NCI-H1694 treated with DMSO at 0.1 percent for 48 hours (cell line): ENCODE measurements at places on chromosomes 5 and 9.

GRCh38 chr9:36928670-36929349 is 105.3 kb downstream of the PAX5 start:
- no peak for DNase-seq

DNA sequence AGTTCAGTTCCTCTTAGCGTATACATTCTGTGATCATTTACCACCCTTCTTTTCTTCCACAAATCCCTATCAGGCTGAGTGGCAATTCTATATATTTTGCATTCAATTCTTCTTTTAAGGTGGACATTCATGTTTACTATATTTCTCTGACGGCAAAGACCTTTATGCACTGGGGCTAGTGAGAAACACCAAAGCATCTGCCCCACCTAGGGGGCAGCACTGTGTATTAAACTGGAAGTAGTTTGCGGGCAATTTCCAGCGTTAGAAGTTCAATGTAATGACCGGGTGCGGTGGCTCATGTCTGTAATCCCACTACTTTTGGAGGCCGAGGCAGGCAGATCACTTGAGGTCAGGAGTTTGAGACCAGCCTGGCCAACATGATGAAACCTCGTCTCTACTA is 27.9 kb upstream of the FBXL7 start:
- no peak for DNase-seq

DNA sequence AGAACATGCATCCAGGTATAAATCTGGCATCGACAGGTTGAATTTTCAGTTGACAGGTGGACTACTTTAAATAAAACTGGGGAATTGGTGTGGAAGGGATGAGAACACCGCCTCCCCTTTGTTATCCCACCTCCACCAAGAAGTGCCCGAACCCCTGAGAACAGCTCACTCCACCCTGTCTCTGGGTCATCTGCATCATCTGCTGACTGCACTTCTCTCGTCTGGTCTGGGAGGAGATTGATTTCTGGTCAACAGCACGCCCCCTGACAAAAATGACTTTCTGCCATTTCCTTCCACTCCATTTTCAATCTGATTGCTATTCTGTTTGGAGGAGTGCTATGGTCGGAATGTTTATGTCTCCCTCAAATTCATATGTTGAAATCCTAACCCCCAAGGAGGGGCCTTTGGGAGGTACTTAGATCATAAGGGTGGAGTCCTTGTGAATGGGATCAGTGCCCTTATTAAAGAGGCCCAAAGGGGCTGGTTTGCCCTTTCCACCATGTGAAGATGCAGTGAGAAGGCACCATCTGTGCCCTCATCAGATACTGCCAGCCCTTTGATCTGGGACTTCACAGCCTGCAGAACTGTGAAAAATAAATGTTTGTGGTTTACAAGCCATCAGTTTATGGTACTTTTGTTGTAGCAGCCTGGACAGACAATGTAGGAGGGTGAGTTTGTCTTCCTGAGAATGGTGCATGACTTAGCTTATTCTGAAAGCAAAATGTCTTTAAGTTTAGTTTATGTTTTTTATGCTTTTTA is 145.7 kb downstream of the EGFLAM start:
- DNase-seq: no peak

- no peak for DNase-seq
These were observed 3.0 kb downstream of the RAD23B start for GRCh38 chr9:107286057-107286456.

DNA sequence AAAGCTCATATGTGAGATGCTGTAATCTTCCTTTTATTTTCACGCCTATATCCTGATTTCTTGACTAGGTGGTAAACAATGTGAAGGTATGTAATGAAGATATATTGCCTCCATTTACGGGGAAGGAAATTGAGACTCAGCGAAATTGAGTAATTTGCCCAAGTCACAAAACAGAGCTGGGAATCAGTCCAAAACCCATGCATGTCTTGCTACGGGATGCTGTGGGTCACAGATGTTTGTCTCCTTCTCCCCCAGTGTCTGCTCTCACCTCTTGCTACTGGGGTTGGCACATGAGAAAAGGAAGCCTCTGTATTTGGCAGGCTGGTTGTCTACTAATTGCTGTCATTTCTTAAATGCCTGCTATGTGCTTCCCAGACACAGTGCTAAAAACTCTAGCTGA is 53.7 kb upstream of the TEX48 start:
- DNase-seq: no peak

DNA sequence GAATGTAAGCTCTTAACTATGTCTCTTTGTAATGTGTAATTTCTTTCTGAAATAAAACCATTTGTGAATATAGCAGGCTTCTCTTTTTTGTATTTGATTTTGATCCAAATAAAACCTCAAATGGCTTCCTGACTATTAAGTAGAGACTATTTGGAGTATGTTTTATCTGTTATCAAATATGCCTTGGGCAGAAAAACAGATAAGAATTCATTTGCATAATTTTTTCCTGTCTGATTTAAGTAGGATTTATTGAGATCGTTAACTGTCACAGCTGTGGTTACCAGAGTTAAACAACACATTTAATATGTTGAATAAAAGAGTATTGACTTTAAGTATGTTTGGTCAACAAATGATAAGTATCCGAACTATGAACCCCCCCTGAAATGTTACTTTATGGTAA is 104.9 kb downstream of the MELK start:
- no peak for DNase-seq

GRCh38 chr9:8670751-8671150 is 871.2 kb upstream of the DMAC1 start:
- no peak for DNase-seq

GRCh38 chr5:55276771-55277170 is 30.7 kb downstream of the DHX29 start:
- no peak for DNase-seq

DNA sequence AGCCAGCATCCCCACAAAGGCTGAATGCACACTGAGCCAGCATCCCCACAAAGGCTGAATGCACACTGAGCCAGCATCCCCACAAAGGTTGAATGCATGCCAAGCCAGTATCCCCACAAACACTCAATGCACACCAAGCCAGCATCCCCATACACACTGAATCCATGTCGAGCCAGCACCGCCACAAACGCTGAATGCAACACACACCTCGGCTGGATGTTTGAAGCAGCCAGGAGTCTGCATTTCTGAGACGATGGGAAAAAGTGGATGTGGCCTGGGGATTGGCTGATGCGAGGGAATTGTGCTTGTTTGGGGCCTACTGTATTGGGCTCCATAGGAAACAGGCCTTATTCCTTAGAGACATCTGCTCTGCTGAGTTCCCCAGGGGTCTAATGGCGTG is 30.9 kb upstream of the CEP72 start:
- DNase-seq: no peak

DNA sequence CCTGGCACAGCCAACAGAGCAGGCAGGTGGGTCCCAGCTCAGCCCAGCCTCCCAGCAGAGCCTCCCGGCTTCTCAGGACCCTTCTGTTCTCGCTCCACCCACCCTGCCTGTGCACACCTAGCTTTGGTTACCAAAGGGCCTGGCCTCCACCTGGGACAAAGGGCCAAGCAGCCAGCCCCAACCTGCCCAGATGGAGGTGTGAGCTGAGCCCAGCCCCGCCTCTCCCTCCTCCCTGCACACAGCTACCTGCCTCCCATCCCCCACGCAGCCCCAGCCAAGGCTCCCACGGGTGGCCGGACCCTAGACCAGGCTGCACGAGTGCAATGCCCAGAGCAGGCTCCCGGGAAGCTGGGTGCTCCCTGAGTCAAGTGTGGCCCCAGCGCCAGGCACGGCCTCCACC is 5.6 kb downstream of the TPRN start:
- DNase-seq: no peak

DNA sequence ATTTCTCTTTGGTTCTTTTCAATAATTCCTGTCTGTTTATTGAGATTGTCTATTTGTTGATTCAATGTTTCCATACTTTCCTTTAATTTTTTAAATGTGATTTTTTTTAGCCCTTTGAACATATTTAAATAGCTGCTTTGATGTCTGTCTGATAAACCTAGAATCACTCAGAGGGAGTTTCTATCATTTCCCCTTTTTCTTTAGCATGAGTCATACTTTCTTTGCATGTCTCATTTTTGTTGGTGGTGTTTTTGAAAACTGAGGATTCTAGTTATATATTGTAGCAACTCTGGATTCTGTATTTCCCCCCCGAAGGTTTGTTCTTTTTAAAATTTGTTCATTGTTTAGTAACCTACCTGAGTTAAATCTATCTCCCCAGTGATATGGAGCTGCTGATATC is 24.2 kb upstream of the ZNF618 start:
- DNase-seq: no peak

DNA sequence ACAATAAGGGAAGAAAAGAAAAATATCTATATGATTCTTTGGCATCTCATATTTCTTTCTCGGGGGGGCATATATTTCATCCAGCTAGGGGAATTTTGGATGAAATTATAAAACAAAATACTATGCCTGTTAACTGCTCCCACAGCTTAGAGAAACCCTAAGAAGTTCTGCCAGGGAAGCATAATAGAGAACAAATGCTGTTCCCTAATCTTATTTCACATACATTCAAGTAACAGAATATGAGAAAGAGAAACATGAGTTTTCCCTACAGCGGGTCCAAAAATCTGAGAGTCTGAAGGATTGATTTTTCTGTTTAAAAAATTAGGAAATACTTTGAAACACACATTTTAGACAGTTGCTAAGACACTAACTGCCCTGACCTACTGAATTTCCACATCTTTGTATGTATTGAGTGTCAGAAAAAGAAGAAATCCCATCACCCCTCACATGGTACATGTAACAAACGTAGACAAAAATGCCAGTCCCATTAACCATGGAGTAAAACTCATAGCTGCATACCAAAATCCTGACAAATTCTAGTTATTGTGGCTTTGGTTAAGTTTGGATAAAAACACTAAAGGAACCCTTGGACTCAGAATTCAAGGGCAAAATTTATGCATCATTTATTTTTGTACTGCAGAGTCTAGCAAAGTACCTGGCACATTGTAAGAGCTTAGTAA is 620.2 kb upstream of the DMAC1 start:
- no peak for DNase-seq

- DNase-seq: no peak
These were observed 16.8 kb upstream of the SLC9A3 start for GRCh38 chr5:540906-541538.

DNA sequence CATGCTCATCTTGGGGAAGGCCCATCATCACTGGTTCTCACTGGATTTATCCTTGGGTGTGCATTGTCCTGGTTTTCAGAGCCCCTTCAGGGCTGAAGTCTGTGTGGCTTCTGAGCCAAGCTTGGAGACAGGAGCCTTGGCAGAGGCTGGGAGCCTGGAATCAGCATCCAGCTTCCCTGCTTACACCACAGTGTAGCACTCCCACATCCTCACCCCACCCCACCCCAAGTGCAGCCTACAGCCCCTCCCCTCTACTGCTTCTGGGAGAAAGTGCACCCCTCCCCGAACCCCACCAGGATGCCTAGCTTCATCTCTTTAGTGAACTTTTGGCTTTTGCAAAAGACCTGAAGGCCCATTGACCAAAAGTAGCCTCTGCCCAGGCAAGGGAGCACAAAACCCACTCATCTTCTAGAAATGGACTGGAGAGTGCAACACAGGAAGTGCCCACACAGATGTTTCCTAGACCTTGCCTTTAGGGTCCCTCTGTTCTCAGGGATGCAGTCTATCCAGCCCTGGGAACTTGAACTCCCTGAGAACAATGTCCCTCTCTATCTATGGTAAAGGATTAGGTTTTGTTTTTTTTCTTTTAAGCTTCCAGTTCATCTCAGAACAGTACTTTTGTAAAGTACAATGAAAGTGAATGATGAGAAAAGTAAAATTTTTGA is 189.7 kb downstream of the PALM2AKAP2 start:
- DNase-seq: no peak

DNA sequence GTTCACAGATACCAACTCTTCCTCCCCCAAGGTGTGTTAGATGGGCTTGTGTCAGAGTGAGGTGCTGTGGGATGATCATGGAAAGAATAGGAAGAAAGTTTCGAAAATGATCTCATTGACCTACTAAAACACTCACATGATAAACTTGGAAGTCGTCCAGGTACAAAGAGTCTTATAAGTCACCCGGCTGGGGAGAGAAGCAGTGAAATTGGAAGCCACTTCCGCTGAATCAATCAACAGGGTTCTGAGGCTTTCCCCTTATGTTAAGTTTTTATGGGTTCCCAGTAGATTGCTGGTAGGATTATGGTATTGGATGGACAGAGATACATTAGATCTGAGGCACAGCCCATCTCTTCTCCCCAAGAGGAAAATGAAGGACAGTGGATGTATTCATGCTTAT is 218.8 kb upstream of the MSX2 start:
- no peak for DNase-seq

GRCh38 chr9:126471084-126471624 is 142.6 kb upstream of the LMX1B start:
- no peak for DNase-seq

- DNase-seq: no peak
These were observed 110.1 kb downstream of the FOXD1 start for GRCh38 chr5:73338256-73339050.

- no peak for DNase-seq
These were observed 51.4 kb downstream of the EBF1 start for GRCh38 chr5:159048298-159048697.

GRCh38 chr5:148060881-148061280 is 2.9 kb upstream of the SPINK5 start:
- DNase-seq: no peak

- no peak for DNase-seq
These were observed 647.1 kb upstream of the KLF4 start for GRCh38 chr9:108136656-108137055.

DNA sequence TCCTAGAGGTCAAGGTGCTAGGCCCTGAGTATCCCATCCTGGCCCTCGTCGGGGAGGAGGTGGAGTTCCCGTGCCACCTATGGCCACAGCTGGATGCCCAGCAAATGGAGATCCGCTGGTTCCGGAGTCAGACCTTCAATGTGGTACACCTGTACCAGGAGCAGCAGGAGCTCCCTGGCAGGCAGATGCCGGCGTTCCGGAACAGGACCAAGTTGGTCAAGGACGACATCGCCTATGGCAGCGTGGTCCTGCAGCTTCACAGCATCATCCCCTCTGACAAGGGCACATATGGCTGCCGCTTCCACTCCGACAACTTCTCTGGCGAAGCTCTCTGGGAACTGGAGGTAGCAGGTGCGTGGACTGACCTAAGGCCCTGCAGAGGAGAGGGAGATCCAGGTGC is 7.9 kb downstream of the BTNL9 start:
- no peak for DNase-seq

DNA sequence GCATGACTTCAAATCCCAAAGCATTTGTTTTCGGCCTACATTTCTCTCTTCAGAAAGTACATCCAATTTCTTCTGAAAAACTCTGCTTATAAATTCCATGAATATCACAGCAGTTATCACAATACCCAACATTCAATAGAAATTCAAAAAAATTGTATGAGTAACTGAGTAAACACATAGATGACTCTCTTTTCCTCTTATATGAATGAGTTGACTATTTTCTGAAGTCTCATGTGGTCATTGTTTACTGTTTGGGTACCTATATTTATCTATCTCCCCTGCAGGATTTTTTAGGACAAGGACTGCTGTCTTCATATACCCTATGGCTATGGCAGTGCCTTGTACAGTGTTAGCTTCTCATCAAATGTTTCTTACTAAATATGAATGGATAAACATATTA is 157.1 kb downstream of the HTR1A start:
- DNase-seq: no peak

- DNase-seq: no peak
These were observed 413.5 kb downstream of the NFIB start for GRCh38 chr9:13900449-13900848.
